ENCODE measurements at places on chromosomes 1 and 21. TPM values are rescaled to one million over a fixed set of nuclear protein-coding genes. Genes with fewer than 3 reads are reported as not detected.

GRCh38 chr1:99306644-99307043 lies 42.4 kb downstream of the PLPPR4 start:
- no peaks in the 10 kb centered on the region for H3K4me1 ChIP-seq
- no peak overlapping the region for H3K27ac ChIP-seq
- no peak for DNase-seq
- H3K27me3 ChIP-seq: no peaks in the 10 kb centered on the region
- H3K4me3 ChIP-seq: no peak overlapping the region

The DIO1 gene
- not detected for total RNA-seq

The ZNF593OS gene
- total RNA-seq: not detected

The CDC20 gene
- 177 TPM for total RNA-seq

DNA sequence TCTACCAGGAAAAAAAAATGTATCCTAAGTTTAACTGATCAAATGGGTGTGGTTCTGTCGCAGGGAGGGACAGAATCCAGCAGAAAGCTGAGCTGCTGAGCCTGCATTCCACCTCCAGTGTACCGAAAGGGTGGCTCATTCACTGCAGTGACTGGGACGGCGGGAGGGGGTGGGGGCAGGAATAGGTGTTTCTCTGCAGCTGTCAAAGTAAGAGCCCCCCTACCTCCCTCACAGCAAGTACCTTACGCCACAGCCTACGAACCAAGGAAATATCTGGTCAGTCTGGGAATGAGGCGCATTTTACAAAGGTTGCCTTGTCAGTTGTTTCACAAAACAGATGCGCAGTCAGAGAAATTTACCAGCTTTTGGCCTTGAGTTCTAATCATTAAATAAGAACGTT lies 1.7 kb downstream of the S100B start:
- peaks cover 21% of the 10 kb centered on the region for H3K4me1 ChIP-seq
- no peak overlapping the region for H3K27ac ChIP-seq
- peaks cover 24% of the 10 kb centered on the region for H3K27me3 ChIP-seq
- no peak overlapping the region for H3K4me3 ChIP-seq
- H3K36me3 ChIP-seq: no peaks in the 10 kb centered on the region

DNA sequence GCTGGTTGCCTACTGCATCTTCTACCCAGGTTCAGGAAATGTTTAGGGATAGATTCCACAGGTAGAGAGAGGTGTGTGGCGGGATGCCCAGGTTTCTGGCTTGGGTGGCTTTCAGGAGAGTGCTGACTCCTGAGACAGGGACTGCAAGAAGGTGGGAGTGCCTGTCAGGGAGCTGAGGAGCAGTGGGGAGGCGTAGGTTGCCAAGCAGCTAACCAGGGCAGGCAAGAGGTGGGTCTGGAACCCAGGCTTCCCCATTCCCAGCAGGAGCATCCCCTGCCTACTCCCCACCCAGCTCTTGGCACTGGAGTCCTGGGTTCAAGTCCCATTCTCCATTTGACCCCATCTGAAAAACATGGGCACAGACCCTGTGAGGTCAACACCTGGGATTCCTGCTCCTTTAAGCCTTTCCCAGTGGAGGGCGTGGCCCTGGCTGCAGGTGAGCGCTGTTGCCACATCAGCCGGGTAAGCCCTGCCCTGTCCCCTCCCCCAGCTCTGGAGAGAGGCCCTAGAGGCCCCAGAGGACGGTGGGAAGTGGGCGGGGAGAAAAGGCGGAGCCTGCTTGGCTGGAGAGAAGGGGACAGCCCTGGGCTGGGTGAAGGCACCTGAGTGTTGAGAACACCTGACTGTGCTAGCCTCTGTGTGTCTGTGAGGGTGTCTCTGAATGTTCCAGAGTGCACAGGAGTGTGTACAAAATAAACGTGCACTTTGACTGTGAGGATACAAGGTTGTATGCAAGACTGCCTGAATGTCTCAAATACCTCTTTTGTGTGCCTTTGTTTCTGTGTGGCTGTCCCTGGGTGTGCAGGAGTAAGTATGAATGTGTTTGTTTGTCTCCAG lies 14.0 kb upstream of the SYNC start:
- H3K4me1 ChIP-seq: peaks cover 20% of the 10 kb centered on the region
- H3K27ac ChIP-seq: no peak overlapping the region
- peaks cover 9% of the 10 kb centered on the region for H3K27me3 ChIP-seq
- no peak overlapping the region for H3K4me3 ChIP-seq
- no peaks in the 10 kb centered on the region for H3K36me3 ChIP-seq
- no peak for DNase-seq

The ARHGAP30 gene
- not detected for total RNA-seq

The HJV gene
- total RNA-seq: not detected

DNA sequence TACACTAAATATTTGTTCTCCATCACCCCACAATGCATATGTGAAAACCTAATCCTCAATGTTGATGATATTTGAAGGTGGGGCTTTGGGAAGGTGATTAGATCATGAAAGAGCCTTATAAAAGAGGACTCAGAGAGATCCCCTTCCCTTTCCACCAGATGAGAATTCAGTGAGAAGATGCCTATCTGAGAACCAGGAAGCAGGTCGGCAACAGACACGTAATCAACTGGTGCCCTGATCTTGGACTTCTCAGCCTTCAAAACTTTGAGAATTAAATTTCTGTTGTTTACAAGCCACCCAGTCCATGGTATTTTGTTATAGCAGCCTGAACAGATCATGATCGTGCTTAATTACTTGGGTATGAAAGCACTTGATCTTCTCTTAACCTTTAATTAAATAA lies 329.4 kb downstream of the KCNT2 start:
- H3K27ac ChIP-seq: no peak overlapping the region
- H3K4me3 ChIP-seq: no peak overlapping the region
- no peaks in the 10 kb centered on the region for H3K27me3 ChIP-seq
- H3K36me3 ChIP-seq: no peaks in the 10 kb centered on the region
- DNase-seq: no peak

DNA sequence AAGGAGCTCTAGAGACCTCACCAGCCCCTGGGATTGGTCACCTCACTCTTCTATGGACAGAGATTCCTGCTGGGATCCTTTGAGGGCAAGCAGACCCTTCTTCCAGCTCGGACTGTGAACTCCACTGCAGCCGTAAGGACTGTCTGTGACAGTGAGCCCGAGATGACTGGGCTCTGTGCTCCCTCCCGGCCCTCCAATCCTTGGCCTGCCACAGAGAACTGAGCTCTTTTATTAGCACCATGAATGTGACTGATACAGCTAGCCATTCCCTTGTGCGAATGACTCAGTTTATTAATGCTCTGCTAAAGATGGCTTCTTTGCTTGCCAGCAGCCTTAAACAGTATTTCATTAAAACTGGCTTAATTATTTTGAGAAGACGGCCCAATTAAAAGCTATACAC lies 194.6 kb upstream of the LMO4 start:
- no peaks in the 10 kb centered on the region for H3K36me3 ChIP-seq
- peaks cover 11% of the 10 kb centered on the region for H3K4me1 ChIP-seq
- H3K4me3 ChIP-seq: no peak overlapping the region
- H3K27me3 ChIP-seq: peaks cover 13% of the 10 kb centered on the region

GRCh38 chr1:57881639-57882038 lies 457.8 kb upstream of the DAB1 start:
- H3K36me3 ChIP-seq: no peaks in the 10 kb centered on the region

GRCh38 chr1:229889031-229889517 lies 178.0 kb upstream of the GALNT2 start:
- no peak for DNase-seq
- H3K27me3 ChIP-seq: peaks cover 17% of the 10 kb centered on the region
- no peaks in the 10 kb centered on the region for H3K36me3 ChIP-seq
- H3K4me3 ChIP-seq: no peak overlapping the region

The PGLYRP3 gene
- not detected for total RNA-seq

- H3K4me1 ChIP-seq: peaks cover 10% of the 10 kb centered on the region
- no peak for DNase-seq
- no peak overlapping the region for H3K27ac ChIP-seq
- H3K36me3 ChIP-seq: no peaks in the 10 kb centered on the region
- no peak overlapping the region for H3K4me3 ChIP-seq
These were observed 16.0 kb downstream of the HTR6 start for GRCh38 chr1:19680644-19681043.

The S100A7 gene
- not detected for total RNA-seq

The STUM gene
- total RNA-seq: not detected

The HMGN2 gene
- total RNA-seq: 471 TPM

DNA sequence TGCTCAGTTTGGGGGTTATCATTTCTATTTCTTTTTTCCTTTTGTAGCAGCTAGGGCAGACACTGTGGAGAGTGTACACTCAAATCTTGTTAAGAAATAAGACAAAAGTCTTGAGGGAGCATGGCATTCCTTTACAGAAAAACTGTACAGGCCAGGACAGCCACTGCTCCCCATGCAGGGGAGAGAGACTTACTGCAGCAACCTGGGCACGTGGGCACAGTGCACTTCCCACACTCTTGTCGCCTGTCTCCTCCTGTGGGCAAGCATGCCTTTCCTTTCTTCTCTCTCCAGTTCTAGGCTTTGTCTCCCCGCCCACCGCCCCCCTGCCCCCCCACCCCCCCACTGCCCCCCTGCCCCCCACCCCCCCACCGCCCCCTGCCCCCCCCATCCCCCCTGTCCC lies 51.9 kb downstream of the PHC2 start:
- DNase-seq: no peak
- no peak overlapping the region for H3K4me3 ChIP-seq
- H3K27ac ChIP-seq: no peak overlapping the region
- H3K36me3 ChIP-seq: no peaks in the 10 kb centered on the region
- H3K27me3 ChIP-seq: no peaks in the 10 kb centered on the region

DNA sequence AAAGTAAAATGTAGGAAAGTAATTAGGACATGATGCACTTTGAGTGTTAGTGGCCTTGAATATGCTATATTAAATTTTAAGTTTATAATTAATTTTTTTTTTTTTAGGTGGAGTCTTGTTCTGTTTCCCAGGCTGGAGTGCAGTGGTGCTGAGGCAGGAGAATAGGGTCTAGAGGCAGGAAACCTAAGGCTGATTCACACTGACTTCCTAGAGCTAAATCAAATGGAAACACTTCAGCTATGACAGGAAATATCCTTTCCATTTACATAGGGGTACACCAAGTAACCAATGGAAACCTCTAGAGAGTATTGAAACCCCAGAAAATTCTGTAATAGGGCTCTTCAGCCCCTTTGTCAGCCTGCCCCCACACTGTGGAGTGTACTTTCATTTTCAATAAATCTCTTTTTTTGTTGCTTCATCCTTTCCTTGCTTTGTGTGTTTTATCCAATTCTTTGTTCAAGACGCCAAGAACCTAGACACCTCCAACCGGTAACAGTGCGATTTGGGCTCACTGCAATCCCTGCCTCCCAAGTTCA lies 17.9 kb upstream of the THRAP3 start:
- H3K4me3 ChIP-seq: no peak overlapping the region
- no peak overlapping the region for H3K27ac ChIP-seq
- no peaks in the 10 kb centered on the region for H3K27me3 ChIP-seq
- no peaks in the 10 kb centered on the region for H3K36me3 ChIP-seq

DNA sequence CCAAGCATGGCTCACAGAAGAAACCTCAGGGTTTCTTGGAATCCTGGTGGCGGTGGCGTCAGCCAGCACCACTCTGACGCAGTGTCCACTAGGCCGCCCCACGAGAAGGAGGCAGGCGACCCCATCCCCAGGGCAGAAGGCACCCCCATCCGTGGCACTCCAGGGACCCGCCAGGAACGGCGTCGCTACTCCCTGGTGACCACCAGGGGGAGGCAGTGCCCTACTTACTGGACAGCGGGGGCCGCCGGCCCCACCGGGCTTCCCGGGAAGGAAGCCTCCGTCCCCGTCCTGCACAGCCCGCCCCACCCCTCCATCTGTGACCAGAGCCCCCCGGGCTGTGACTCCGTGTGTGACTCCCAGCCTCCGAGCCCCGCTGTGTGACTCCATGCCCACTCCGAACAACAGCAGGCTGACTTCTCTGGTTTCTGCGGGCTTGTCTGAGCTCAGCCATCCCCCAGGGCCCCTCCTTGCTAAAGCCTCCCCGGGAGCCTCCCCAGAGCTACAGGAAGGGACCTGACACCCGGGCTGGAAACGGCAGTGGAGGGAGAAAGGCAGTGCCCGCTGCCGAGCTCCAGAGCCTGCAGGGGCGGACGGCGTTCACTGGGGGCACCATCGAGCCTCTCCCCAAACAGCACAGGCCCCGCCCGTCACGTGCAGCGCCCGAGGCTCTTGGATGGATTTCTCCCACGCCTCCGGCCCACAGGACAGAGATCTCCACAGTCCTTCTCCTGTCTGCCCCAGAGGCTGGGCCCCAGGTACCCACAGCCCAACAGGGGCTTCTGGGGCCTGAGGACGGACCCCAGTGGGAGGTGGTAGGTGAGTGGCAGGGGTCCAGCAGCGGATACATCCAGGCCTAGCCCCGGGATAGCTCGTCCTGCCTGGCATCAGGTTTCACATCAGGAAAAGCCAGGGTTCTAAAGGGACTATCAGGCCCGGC lies 21.1 kb downstream of the KIF17 start:
- peaks cover 6% of the 10 kb centered on the region for H3K36me3 ChIP-seq
- peak overlapping the region; percentile 98 for H3K27ac ChIP-seq
- peaks cover 5% of the 10 kb centered on the region for H3K27me3 ChIP-seq
- peak overlapping the region; percentile 91 for H3K4me3 ChIP-seq

The NAXE gene
- 76.9 TPM for total RNA-seq

- H3K27me3 ChIP-seq: peaks cover 7% of the 10 kb centered on the region
- H3K36me3 ChIP-seq: no peaks in the 10 kb centered on the region
- H3K27ac ChIP-seq: no peak overlapping the region
These were observed 195.7 kb upstream of the RAB4A start for GRCh38 chr1:229075217-229075616.

Measured in HFFc6 (cell line).